ENCODE measurements at places on chromosomes 4 and X.

GRCh38 chr4:71400810-71401209 lies 62.0 kb downstream of the SLC4A4 start:
- DNase-seq = no peak

- DNase-seq = no peak
These were observed 32.5 kb downstream of the PDGFC start for GRCh38 chr4:156939139-156939538.

- no peak for DNase-seq
These were observed 62.6 kb downstream of the GRXCR1 start for GRCh38 chr4:42954963-42955669.

- DNase-seq = no peak
These were observed 70.5 kb upstream of the CBLL2 start for GRCh38 chrX:22202251-22202650.

DNA sequence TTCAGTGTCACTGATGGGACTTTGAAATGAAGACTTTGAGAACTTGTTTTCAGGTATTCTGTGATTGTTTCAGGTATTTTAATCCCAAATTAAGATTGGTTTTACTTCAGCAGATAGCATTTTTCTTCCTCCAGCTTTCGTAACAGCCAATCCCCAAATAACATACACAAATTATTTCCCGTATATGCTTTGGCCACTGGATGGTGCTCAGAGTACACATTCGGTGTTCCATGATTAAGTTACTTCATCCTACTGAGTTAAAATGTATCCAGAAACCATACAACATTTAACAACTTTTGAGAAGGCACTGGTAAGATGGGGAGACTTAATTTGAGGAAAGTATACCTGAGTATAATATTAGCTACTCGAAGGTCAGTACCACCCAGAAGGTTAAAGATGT lies 233.4 kb upstream of the FAM47A start:
- DNase-seq = no peak

DNA sequence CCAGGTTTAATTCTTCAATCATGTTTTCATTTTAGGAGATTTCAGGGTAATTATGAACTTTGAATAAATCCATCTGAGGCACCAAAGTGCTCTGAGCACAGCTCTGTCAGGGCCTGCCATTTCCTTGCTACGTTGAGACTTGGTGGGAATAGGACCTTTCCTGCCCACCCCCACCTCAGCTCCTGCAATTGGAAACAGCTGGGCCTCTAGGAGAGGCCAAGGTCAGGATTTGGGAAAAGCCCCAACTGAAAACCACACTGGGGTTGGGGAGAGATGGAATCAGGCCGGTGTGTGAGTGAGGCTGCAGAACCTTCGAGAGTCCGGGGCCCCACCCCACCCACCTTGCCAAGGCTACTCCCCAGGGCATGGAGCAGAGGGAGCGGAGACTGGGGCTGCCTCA lies 212.7 kb upstream of the BCOR start:
- DNase-seq = no peak

- no peak for DNase-seq
These were observed 24.4 kb upstream of the SLC25A43 start for GRCh38 chrX:119374736-119375135.

DNA sequence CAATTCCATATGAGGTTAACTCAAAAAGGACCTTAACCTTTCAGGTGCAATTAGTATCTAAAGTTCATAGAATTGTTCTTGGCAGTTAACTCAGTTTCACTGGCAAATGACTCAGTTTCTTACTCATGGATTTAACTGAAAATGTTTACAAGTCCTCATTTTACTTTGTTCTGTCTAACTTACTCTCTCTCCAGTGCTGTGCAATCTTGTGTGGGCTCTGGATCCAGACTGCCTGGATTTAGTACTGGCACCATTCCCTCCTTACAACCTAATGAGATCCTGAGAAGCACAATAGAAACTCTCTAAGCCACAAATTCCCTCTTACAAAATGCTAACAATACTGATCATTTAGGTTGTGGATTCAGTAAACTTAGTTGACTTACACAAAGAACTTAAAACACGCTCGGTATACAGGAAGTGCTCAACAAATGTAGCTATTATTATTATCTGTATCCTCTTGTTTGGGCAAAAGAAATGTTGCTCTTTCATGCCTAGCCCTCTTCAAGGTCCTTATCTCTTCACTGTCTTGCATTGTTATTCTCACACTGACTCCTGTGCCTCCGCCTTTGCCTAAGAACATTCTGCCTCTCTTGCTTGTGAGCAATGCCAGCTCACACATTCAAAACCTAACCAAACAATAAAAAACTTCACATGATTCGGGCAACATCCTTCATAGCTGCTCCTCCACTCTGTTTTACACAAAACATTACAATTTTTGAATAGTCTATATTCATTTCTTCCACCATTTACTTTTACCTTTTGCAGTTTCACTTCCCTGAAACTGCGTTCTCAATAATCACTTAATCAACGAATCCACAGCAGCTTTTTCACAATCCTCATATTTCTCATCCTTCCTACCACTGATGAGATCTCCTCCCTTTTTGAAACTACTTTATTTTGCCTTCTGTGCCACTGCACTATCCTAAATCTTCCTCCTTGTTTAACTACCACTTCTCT lies 91.8 kb downstream of the PDE5A start:
- DNase-seq = no peak

GRCh38 chrX:136625246-136625645 lies 22.7 kb upstream of the CD40LG start:
- no peak for DNase-seq

- no peak for DNase-seq
These were observed 98.5 kb downstream of the ADGRA3 start for GRCh38 chr4:22417408-22417807.

DNA sequence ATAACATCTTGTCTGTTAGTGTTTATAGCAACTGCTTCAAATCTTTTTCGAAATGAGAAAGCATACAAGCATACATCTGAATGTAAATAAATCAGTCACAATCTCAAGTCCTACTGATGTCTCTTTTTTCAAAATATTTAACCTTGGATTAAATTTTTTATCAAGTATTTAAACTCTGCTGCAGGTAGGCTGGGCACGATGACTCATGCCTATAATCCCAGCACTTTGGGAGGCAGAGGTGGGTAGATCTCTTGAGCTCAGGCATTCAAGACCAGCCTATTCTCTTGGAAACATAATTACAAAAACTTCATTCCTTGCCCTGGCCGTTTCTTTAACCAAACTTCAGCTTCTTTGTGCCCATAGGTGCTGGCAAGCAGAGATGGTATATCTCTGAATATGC lies 540.3 kb upstream of the GALNT7 start:
- no peak for DNase-seq

DNA sequence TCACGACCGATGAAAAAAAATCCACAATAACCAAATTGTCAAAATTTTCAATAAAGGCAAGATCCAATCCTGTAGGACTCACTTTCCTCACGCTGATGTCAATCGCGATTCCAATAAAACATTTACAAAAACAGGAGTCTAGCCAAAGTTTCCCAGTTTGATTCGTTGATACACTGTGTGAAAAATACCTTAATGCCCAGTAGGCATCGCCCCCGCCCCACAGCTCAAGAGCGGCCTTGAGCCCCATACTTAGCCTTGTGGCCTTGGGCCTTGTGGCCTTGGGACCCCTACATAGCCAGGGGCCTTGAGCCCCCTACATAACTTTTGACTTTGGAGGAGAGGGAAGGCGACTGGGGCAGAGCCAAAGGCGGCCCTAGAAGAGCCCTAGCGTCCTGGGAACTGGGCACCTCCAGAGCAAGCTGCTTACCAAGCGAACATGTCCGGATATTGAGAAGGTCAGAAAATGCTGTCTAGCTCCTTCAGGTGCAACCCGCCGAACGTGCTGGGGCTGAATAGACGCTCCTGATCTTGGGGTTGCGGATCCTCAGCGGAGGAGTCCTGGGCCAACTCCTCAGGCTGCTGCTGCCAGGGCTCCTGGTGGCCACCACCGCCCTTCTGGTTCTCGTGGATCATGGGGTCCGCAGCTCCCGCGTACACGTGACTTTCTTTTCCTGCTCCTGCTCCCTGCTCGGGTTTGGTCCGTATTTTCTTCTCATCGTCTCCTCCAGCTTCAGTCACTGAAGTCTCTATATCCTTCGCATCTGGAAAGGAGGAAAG lies 62.9 kb downstream of the RHOXF2B start:
- DNase-seq = no peak

DNA sequence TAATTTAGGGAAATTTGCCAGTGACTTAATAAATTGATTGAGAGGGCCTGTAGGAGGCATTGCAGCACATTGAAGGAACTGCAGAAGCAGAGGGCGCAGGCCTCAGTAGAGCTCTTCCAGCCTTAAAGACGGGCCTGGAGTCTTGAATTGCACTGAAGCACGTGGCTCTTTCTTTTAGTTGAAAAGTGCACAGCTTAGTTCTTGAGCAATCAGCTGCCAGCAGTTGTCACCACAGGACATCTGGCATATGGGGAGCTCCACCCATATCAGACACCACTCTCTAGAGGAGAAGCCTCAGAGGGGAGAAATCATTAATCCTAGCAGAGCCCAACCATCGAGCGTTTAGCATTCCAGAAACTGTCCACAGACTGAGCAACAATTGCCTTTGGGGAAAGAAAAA lies 16.0 kb upstream of the FGF16 start:
- DNase-seq = no peak

GRCh38 chr4:39698424-39699009 lies 581 bp downstream of the UBE2K start:
- peak; percentile 67 for DNase-seq

GRCh38 chr4:41408859-41409593 lies 128.9 kb upstream of the LIMCH1 start:
- no peak for DNase-seq

GRCh38 chrX:627510-627981 lies 3.0 kb upstream of the SHOX start:
- no peak for DNase-seq

DNA sequence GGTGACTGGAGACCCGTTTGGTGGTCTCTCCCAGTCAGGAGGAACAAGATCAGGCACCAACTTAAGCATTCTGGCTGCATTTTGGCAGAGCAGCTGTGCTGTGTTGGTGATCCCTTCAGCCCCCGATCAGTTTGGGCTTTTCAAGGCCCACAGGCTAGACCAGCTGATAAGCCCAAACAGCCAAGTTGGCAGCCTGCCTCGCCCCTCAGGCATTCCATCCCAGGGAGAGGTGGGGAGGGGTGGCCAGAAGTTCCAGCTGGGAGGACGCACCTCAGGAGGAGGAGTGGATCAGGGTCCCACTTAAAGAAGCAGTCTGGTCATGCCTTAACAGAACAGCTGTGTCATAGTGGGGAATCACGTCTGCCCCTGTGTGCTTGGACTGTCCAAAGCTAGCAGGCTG lies 105.8 kb downstream of the CHIC1 start:
- no peak for DNase-seq

DNA sequence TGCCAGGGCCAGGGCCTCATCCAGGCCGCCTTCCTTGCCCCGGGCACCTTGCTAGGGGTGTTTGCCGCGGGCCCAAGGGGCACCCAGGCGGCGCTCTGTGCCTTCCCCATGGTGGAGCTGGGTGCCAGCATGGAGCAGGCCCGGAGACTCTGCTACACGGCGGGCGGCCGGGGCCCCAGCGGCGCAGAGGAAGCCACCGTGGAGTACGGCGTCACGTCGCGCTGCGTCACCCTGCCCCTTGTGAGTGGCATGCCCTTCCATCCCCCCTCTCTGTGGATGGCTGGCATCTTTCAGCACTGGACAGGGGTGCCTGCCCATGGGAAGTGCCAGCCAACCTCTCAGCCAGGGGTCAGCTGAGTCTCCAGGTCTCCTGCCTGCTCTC lies 3.6 kb downstream of the PLXNB3 start:
- no peak for DNase-seq

GRCh38 chr4:110164856-110165255 lies 33.6 kb downstream of the ELOVL6 start:
- no peak for DNase-seq

GRCh38 chr4:154366956-154367355 lies 124.6 kb downstream of the DCHS2 start:
- DNase-seq = no peak

- DNase-seq = peak; percentile 34
These were observed at the start of gene TMEM154 for GRCh38 chr4:152679414-152680281. Gene TMEM154, minus strand, starts transcription at chr4:152679997. Its CDS starts 64 bp downstream, at chr4:152679933.

DNA sequence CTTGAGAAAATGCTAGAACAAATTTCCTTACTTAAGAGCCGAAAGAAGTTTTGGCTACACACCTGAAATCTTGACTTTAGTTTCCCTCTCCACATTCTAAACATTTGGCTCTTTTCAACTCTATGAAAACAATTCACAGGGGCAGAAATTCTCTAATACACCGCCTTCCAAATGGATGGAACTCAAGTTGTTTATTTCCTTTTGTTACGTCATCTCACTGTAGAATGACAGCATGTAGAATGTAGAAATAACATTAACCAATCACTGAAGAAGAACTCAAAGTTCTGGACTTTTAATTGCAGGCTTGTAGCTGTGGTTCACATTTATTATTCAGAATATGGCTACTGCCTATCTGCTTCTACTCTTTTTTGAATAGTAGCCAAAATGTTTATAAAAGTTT lies 1.9 kb downstream of the DMP1 start:
- no peak for DNase-seq

- peak; percentile 95 for DNase-seq
These were observed 104.7 kb downstream of the MAML3 start for GRCh38 chr4:140049024-140049848.
